ENCODE measurements at places on chromosomes 4 and X. TPM values are rescaled to one million over a fixed set of nuclear protein-coding genes. Genes with fewer than 3 reads are reported as not detected.

DNA sequence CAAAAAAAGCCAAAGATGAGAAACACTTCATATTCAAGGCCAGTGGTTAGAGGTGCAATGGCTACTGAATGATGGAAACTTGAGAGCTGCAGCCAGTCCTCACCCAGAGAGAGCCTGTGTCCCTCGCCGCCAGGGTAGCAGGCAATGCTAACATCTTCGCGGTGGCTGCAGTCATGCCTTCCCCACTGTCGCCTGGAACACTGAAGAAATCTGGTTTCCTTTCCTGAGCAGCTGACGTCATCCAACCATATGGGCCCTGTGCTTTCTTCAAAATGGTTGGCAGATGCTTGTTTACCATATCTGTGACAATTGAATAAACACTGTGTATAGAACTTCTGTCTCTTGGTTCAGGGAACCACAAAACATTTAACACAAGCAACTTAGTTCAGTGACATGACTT lies 39.7 kb downstream of the PRSS12 start:
- DNase-seq: no peak

- DNase-seq: no peak
Measured at GRCh38 chr4:26139310-26139924, 181.4 kb upstream of the RBPJ start.

GRCh38 chr4:78517050-78517652 lies 34.4 kb upstream of the ANXA3 start:
- no peak for DNase-seq

The NSD2 gene
- total RNA-seq: 48.7 TPM

- no peak for DNase-seq
Measured at GRCh38 chr4:85707611-85708010, 232.7 kb downstream of the ARHGAP24 start.

DNA sequence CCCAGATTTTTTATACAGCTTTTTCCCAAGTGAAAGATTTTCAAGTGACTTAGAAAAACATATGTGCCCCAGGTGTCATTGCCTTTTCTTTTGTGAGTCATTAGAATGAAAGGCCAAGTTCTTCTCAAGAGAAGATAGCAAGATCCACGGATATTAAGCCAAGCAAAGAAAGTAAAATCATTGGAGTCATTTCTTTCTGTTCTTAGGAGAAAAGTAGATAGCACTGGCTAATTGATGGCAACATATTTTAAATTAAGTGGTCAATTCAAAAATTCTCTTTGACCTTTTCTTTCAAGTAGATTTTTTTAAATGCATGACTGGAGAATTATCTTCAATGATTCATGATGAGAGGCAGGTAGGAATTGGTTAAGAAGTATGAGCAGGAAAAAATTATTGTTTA lies 94.4 kb downstream of the HHIP start:
- DNase-seq: no peak

The FATE1 gene
- 0.48 TPM for total RNA-seq

The FABP2 gene
- total RNA-seq: not detected

The NLGN3 gene
- 1.9 TPM for total RNA-seq

The PLS3 gene
- 43.1 TPM for total RNA-seq

- DNase-seq: no peak
Measured at GRCh38 chr4:185830263-185830994, 18.4 kb upstream of the SORBS2 start.

The TDO2 gene
- not detected for total RNA-seq

DNA sequence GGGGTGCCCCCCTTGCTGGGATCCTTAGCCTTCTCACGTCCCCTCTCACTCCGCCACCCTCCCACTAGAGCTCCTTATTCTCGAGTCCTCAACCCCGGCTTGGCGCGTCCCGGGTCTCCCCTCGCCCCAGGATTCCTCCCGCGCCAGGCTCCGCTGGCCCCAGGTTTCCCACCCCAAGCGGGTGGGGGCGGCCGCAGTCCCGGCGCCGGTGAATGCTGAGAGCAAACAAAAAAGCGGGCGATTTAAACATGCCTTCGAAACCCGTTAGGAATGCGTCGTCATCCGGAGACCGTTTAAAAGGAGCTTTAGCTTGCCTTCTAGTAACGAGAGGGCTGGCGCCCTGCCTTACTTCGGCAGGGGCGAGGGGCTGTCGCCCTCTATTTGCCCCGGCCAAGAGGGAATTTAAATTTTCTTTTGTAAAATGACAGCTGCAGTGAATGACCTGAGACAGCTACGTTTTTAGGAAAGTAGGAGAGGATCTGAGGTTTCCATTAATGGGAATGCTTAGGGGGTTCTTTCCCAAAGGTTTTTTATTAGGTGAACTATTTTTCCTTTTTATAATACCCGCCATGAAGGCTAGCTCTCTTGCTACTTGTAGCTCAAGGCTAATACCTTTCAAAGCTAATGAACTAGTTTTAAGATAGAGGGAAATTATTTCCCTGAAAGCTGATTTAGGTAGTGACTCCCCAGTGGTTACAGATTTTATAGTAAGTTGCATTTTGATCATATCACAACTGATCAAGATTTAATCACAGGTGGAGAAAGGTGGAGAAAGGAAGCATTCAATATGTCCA lies 3.1 kb downstream of the JADE1 start:
- DNase-seq: no peak

The OTC gene
- 0.66 TPM for total RNA-seq

The HAND2 gene
- total RNA-seq: 141 TPM

DNA sequence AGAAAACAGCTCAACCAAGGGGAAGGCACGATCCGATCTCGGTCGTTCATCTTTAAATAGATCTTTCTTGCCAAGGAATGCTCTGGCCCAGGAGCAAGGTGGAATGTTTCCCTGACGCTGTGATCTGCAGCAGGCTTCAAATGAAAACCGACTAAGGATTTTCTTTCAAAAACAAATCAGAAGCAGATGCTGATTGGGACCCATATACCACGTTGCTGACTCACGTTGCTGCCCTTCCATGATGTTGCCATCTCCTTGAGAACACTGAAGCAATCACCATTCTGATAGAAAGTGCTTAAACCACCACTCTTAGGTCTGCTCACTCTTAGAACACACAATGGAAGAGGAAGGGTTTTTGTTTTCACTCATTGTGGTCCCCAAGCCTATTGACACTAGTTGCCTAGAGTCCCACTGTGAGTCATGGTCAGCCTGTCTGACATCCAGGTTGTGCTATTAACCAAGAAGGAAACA lies 26.1 kb downstream of the LAMTOR3 start:
- no peak for DNase-seq

GRCh38 chr4:145097331-145097820 lies 620 bp downstream of the ANAPC10 start:
- no peak for DNase-seq

DNA sequence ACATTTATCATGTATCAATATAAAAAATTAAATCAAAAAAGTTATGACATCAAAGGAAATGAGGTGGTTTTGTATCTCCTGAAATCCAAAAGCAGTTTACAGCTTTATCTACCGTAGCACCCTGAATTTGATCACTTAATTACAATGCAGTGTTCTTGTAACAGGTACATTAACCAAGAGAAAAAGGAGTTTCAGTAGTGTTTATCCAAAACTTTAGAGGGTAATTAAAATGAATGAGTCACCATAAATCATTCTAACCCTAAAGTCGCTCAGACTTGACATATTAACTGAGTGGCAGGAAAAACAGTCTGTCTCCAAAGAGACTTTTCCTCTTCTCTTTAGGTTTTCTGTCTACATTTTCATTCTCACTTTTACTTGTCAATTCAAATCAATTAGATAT lies 907.6 kb upstream of the EPHA5 start:
- no peak for DNase-seq

DNA sequence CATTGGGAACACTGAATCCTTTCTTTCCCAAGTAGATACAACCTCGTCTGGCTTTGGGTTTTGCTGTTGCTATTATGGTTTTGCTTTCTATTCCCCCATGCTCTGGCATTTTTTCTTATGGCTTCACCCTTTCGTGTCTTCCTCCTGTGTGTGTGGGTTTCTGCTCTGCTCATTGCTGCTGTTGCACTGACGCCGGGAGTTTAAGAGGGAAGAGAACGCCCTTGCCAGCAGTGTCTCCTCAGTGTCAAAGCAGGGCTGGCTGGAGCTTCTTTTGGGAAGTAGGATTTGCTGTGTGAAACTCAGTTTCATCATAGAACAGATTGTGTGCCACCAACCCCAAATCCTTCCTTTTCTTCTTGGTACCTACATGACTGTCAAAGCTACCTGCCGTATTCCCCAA lies 63.7 kb downstream of the CLDN22 start:
- DNase-seq: peak; percentile 22

DNA sequence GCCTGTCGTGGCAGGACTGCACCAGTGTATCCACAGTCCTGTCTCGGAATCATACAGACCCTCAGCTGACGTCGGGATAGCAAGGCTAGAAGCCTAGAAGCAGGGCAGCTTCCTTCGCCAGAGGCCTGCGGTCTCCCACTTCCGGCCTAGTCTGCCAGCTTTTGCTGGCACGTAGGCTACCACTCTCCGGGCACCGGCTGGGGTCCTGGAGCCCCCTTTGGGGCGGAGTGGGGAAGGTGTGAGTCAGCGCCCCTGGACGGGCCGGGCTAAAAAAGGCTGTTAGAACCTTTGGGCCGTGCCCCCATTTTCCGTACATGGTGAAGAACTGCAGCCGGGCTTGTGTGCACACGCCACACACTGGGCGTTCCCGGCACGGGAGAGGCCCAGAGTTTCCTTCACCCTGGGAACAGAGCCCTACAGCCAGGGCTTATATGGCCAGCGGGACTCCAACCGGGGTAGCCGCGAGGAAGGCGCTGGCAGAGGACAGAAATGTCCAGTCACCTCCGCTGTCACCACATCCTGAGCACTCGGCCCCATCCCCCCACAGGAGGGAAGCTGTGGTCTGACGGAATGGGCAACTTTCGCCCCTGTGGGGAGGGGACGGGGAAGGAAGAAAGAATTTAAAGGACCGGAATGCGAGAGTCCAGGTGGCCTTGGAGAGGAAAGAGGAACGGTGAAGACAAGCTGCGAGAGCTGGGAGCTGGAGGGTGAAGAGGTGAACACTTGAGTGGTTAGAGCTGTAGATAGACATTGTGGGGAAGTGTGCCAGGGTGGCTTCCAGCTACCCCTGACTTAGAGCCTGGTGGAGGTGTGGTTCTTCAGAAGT lies 4.6 kb downstream of the MAGIX start:
- DNase-seq: peak; percentile 89

DNA sequence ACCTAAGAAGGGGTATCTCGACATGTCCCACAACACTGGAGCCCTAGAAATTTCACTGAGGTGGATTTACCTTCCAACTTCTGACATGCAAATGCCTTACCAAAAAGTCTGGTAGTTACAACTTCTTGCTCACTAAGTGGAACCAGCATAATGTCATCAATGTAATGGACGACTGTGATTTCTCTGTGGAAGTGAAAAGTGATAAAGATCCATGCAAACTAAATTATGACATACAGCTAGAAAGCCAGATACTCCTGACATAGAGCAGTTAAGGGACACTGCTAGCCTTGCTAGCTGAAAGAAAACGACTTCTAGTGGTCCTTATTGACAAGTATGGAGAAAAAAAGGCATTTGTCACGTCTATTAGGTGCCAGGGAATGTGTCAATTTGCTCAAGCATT lies 191.1 kb downstream of the MAB21L2 start:
- no peak for DNase-seq

- DNase-seq: no peak
Measured at GRCh38 chr4:25489253-25489797, 112.3 kb downstream of the ANAPC4 start.

The IBSP gene
- not detected for total RNA-seq

- DNase-seq: no peak
Measured at GRCh38 chr4:113976741-113977525, 2.5 kb downstream of the ARSJ start.
